ENCODE measurements at places on chromosomes 6 and 20. TPM values are rescaled to one million over a fixed set of nuclear protein-coding genes. Genes with fewer than 3 reads are reported as not detected.

The TRDN gene
- not detected for total RNA-seq

The FOXC1 gene
- total RNA-seq: 7.6 TPM

The SMIM13 gene
- total RNA-seq: 3.8 TPM

The SLC24A3 gene
- not detected for total RNA-seq

The MCHR2 gene
- not detected for total RNA-seq

Measured in smooth muscle cell of trachea (primary cell).